ENCODE measurements at places on chromosomes 2 and 18.

- DNase-seq = no peak
Observed at GRCh38 chr2:152161598-152161997, 14.0 kb downstream of the STAM2 start.

DNA sequence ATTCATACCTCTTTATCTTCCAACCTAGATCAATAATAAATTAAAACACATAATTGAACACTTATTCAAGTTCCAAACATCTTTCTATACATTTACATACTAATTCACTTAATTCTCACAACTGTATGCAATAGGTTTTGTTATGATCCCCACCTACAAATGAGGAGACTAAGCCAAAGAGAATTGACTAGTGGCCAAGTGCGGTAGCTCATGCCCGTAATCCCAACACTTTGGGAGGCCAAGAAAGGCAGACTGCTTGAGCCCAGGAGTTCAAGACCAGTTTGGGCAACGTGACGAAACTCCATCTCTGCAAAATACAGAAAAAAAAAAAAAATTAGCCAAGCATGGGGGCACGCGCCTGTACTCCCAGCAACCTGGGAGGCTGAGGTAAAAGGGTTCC, 36.8 kb downstream of the KCNG3 start:
- DNase-seq = no peak

- no peak for DNase-seq
Observed at GRCh38 chr2:75155115-75155514, 44.2 kb downstream of the TACR1 start.

DNA sequence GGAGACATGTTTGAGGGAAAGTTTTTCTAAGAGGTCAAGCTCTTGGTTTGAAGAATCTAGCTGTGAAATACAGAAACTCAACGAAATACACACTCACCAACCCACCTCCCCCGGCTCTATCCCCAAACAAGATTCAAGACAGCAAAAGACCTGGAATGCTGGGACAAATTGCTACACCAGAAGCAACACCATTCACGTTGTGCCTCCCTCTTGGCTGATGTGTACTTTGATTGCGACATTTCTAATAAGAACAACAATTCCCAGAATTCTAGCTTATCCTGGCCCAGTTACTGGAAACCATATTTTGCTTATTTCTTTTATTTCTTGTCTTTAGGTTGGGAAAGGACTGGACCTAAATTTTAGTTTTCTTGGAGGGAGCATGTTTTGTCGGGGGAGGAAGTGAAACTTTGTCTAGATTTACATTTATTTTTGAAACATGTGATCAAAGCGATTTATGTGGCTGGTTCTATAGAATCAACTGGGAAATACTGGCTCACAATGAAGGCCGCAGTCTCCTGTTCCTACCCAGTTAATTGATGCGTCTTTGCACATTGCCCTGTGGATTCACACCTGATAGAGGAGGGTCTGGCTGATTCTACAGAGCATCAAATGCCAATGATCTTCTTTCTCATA, 29.6 kb upstream of the LPIN1 start:
- DNase-seq = no peak

- DNase-seq = no peak
Observed at GRCh38 chr2:234050455-234051135, at the start of gene SPP2. SPP2 (plus strand) TSS chr2:234050702; CDS start chr2:234050787, 85 bp downstream.

GRCh38 chr2:201186982-201187381, 4.0 kb downstream of the CASP10 start:
- DNase-seq = no peak

DNA sequence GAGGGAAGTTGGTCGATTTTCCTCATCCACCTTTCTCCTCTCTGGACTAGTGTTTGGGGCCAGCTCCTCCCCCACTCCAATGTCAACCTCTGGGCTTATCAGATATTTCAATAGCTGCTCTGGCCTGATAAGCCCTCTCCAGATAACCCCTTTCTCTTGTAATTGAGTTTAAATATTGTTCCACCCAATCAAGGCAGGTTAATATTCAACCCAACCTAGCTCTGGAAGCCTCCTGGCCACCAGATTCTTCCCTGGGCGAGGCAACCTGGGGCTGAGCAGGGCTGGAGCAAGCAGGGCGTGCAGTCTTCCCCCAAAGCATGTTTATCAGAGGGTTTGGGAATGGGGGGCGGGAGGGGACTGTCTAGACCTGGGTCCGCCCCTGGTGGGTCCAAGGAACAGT, 73.8 kb downstream of the TFCP2L1 start:
- DNase-seq = no peak

DNA sequence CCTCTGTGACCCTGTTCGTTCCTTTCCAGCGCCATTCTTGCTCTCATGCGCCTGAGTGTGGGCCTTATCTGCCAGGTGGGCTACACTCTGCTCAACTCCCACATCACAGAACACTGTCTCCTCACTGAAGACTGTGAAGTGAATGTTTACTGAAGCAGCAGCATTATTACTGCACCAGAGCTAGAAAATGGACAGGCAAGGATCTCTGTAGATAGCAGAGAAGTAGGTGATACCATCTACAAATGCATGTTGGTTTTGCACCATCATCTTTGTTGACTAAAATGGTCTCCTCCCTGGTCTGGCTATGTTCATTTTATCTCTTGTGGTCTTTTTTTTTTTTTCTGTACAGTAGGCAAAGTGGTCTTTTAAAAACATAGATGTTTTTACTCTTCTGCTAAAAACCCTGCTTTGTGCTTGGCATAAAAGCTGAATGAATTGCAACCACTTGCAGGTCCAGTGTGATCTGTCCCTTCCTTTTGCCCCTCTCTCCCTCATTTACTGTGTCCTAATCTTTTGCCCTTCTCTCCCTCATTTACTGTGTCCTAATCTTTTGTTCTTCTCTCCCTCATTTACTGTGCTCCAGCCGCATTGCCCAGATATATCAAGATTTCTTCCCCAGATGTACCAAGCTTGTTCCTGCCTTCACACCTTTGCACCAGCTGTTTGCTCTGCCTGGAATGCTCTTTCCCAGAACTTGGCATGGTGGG, 35.4 kb downstream of the BABAM2 start:
- DNase-seq = no peak

DNA sequence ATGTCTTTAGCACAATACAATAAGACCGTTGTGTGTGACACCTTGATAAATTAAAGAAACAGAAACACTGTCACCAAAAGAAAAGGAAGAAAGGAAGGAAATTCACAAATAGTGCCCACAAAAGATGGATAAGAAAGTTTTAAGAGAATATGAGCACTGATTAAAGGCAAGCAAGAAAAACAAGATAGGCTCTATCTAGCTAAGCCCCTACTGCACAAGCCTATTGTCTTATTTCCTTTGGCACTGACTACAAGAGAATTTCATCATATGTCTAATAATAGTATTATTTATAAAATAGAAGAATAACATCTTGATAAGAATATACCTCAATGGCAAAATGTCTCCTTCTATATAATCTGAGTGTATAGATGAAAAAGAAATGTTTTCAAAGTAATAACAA, 335.7 kb downstream of the NCKAP5 start:
- DNase-seq = no peak

- no peak for DNase-seq
Observed at GRCh38 chr2:233146194-233146593, 86.1 kb downstream of the INPP5D start.

Data from NCI-H1930 (cell line).